ENCODE measurements at places on chromosomes 4 and X. TPM values are rescaled to one million over a fixed set of nuclear protein-coding genes. Genes with fewer than 3 reads are reported as not detected.

DNA sequence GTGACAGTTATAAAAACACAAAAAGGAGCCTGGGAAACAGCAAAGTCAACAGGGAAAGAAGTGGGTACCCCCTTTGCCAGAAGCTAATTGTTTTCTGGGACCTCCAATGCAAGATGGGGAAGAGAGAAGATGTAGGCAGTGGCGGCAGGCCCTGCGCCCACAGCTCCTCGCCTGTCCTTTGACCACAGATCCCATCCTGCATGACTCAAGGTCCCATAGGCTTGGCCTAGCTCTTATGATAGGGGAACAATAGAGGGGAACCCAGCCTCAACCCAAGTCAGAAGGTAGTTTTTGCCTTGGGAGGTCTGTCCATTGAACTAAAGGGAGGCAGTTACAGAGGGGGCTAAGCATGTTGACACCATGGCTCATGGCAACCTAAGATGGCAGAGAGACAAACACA, 14.2 kb downstream of the ZMYM3 start:
- DNase-seq: no peak

DNA sequence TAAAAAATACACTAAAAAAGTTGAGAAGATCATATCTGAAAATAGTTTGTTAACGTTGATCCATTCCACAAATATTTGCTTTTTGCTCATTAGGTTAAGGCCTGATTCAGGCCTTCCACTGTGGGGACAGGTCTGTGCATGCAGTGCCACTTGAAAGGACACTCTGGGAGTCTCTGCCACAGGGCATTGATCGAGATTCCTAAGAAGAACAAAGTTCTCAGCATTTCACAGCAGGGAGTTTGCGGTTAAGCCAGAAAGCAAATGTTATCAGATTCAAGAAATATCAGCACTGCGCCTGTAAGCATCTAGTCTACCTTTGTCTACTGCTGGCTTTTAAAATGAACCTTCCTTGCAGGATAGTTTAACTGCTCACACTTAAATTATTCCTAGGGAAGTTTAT, 62.2 kb upstream of the TNIP3 start:
- no peak for DNase-seq

- no peak for DNase-seq
Observed at GRCh38 chr4:16883806-16884205, 14.6 kb downstream of the LDB2 start.

- DNase-seq: no peak
Observed at GRCh38 chr4:76873495-76873894, 24.4 kb downstream of the SOWAHB start.

GRCh38 chrX:15207384-15207783, 62.5 kb downstream of the ASB9 start:
- no peak for DNase-seq

DNA sequence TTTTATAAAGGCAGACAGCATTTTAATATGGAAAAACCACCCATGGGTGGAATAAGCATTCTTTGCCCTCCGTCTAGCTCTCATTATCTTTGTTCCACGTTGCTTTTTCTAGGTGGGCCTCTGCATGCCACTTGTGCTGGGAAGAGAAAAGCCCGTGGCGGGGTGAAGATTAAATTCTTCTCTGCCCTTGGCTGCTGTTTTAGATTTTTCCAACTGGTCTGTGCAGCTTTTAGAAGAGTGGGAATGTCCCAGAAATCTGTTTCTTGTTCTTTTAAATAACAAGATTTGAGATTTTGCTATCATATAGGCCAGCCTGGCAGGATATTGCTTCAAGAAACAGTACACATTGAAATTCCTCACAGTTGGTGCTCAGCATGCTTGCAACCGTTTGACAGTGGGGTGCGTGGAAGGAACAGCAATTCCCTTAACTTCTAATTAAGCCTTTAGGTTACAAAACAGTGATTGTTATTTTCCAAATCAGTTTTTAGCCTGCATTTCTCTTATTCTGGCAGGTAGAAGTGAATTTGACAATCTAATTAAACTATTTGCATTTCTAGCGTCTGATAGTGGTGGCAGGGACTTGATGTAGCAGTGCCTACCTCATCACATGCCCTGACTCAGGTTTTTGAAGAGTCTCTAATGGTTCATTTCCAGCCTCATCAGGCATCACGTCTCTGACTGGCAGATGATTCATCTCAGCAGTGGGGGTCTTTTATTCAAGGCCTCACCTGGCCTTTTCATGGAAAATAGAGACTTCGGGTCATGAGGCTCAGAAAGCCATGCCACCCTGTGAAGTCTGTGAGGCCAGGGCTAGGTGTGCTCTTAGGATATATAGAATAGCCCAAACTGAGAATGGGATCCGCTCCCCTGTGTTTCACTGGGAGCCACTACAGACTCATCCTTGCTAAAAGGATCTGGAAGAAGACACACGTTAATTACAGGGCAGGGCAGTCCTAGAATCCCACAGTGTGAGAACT, 50.8 kb downstream of the PPEF1 start:
- no peak for DNase-seq

DNA sequence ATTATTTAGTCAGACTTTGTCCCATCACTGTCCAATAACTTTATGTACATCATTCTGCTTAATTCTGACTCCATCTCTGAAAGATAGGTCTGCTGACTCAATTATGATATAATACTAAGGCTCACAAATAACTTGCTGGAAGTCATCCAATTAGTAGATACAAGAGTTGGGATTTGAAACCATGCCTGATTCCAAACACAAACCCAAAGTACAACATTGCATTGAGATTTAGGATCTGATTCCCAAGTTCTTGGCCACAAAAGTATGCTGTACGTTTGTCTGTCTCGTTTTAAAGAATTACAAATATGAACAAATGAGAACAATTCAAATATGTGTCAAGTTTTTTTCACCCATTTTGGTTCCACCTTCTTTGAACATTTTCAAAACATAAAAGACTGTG, 108.8 kb downstream of the AMELX start:
- DNase-seq: no peak

DNA sequence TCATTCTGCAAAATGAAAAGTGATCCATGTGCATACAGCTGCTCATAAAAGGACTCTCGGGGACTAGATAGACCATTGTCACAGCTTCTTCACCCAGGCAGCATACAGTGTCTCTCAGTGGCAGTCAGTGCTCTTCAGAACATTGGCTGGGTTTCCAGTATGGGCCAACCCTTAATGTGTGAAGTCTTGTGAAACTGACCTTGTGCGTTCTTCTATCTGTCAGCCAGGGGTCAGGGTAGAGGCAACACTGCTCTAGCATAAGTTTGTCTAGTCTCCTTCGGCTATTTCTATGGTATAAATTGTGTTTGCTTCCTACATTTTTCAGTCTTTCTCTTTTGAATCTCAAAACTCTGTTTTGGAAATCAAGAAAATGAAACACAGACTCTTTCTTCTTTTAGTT, 37.0 kb upstream of the SMIM31 start:
- DNase-seq: no peak

DNA sequence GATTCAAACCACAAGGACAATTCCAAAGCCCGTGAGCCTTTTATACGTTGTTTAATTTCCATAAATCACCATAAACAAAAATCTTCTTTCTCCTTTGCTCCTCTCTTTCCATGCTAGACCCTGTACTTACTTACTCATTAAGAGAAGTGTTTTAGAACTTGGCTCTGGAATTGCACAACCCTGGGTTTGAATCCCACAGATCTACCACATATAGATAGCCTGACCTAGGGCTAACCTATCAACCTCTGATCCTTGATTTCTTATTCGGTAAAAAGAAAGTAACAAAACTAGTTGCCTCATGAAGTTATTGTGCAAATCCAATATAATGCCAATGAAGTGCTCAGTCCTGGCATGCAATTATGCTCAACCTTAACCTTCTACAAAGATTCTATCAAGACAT, 68.8 kb downstream of the ZAR1 start:
- no peak for DNase-seq

DNA sequence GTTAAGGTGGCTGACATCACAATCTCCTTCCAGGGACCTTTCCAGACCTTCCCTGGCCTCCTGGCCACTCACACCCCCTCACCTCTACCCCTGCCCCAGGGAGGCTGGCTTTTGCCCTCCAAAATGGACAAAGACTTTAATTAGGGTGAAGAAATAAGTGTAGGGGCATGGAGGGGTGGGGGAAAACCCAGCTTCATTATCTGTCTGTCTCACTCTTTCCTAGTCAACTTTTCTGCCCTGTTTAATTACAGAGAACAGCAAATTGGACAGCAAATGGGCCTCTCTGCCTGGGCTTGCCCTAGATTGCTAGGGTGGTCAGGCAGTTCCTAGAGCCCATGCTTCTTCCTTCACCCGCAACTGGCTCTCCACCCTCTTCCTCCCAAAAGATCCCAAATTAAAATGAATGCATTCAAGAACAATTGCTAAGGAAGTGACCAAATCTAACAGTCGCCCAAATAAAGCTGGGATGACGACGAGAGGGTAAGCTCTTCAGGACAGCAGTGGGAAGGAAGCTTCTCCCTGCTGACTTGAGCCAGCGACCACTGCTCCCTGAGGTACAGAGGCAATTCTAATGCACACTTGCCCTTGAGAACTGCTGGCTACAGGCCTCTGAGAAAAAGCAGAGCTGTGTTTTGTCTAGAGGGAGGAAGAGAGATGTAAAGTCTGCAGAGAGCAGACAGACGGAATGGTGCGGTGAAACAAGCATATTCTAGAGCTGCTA, 12.4 kb downstream of the RAI2 start:
- DNase-seq: no peak

DNA sequence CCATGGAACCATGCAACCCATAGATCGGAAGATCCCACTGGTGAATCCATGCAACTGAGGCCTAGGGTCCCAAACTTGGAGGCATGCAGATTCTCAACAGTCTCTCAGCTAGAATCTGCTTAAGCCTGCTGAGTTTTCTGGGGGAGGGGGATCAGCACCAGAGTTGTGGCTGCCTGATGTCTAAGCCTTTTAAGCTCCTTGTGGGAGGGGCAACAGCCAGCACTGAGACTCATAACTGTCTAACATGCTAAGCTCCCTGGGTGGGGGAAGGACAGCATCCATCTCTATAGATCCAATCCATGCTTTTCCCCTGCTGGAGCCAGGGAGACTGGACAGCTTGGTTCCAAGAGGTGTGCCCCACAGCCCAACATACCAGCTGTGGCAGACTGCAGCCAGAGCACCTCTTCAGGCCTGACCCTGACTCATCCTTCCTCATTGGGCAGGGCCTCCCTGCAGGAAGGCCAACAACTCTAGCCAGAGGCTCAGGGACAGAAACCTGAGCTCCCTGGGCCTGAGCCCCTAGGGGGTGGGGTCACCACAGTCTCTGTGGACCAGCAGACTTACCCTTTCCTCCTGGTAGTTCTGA, 300.1 kb upstream of the SLC7A11 start:
- DNase-seq: no peak

The DSPP gene
- not detected for polyA plus RNA-seq

The HSFX3 gene
- 0.16 TPM for polyA plus RNA-seq

The CT45A8 gene
- polyA plus RNA-seq: not detected

Data from renal cortex interstitium (tissue), 15 donors.